ENCODE measurements at places on chromosomes 13 and 19.

DNA sequence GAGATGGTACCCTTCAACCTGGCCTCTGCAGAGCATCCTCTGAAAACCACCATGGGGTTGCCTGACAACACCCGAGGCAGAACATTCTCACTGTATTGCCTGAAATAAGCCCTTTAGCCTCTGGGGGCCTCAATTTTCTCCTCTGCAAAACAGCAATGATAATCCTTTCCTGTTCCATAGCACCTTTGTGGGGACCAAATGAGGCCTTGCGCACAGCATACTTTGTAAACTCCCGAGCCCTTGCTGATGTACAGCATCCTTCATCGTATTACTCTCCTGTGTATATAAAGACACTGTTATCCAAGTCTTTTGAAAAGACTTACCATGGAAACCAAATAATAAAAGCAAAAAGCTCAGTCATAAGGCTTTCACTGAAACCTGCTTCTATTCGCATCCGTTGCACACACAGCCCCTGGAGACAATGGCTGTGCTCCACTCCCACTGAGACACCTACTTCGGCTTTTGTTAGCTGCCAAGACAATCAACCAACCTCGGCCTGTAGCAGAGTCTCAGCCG is 276.0 kb downstream of the FOXO1 start:
- no peak for DNase-seq

- DNase-seq: peak; percentile 58
These were observed 122.4 kb downstream of the DLEU7 start for GRCh38 chr13:50720861-50721671.

- no peak for DNase-seq
These were observed 136.2 kb upstream of the ZNF536 start for GRCh38 chr19:30235946-30236345.

- peak; percentile 46 for DNase-seq
These were observed 28.0 kb upstream of the WASF3 start for GRCh38 chr13:26529441-26529840.

GRCh38 chr13:112626124-112626523 is 38.2 kb upstream of the TUBGCP3 start:
- no peak for DNase-seq

- peak; percentile 65 for DNase-seq
These were observed 614 bp downstream of the FXYD3 start for GRCh38 chr19:35116072-35116801.

GRCh38 chr13:79490824-79491223 is 9.9 kb downstream of the NDFIP2 start:
- DNase-seq: peak; percentile 40

DNA sequence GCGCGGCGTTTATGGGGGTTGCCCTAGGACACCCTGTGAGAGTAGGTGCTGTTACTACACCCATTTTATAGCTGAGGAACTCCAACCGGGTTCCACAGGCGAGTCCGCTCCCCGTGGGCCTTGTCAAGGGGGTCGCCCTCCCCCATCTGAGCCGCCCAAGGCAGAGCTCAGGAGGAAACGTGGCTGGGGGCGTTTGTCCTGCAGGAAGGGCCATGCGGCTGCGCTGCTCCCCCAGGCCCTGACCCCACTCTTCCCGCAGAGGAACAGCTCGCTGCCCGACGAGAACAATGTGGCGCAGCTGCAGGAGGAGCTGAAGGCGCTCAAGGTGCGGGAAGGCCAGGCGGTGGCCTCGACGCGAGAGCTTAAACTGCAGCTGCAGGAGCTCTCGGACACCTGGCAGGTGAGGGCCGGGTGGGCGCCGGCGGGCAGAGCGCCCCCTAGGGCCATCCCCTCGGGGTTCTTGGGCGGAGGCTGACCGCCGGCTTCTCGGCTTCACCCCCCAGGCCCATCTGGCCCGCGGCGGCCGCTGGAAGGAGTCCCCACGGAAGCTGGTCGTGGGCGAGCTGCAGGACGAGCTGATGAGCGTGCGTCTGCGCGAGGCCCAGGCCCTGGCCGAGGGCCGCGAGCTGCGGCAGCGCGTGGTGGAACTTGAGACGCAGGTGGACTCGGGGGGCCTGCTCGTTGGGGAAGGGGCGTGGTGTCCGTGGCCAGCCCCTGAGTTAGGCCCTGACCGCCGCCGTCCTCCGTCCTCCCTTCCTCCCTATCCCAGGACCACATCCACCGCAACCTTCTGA is 12.4 kb downstream of the PRR36 start:
- DNase-seq: no peak

DNA sequence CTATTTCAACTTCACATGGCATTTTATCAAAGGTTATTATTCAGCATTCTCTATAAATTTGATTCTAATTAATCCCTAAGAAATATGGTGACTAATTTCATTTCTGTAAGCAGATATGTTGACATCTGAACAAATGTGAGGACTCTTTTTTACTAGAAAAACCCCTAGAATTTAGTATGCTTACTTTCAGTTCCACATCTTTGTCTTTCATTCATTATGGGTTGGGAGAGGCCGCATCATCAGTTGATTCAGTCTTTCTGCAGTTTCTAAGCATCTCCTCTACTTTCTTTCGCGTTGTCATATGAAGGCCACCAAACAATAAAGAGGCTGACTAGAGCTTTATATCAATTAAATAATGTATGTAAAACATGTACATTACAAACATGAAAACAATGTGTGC is 55.4 kb upstream of the MTIF3 start:
- no peak for DNase-seq

- DNase-seq: peak; percentile 96
These were observed 32.7 kb downstream of the MBNL2 start for GRCh38 chr13:97254816-97255215.
